ENCODE measurements at places on chromosomes 4 and X. TPM values are rescaled to one million over a fixed set of nuclear protein-coding genes. Genes with fewer than 3 reads are reported as not detected.

The SSX2 gene
- polyA plus RNA-seq: not detected

The FHDC1 gene
- polyA plus RNA-seq: 0.61 TPM

The PDZD4 gene
- 1.5 TPM for polyA plus RNA-seq

The LRIT3 gene
- polyA plus RNA-seq: 0.08 TPM

The KLKB1 gene
- 0.28 TPM for polyA plus RNA-seq

The TCEAL6 gene
- 0.10 TPM for polyA plus RNA-seq

The MAML3 gene
- 2.8 TPM for polyA plus RNA-seq
